ENCODE measurements at places on chromosomes 12 and 14. TPM values are rescaled to one million over a fixed set of nuclear protein-coding genes. Genes with fewer than 3 reads are reported as not detected.

The ZNF891 gene
- 0.49 TPM for total RNA-seq

The SALL2 gene
- total RNA-seq = 0.48 TPM

DNA sequence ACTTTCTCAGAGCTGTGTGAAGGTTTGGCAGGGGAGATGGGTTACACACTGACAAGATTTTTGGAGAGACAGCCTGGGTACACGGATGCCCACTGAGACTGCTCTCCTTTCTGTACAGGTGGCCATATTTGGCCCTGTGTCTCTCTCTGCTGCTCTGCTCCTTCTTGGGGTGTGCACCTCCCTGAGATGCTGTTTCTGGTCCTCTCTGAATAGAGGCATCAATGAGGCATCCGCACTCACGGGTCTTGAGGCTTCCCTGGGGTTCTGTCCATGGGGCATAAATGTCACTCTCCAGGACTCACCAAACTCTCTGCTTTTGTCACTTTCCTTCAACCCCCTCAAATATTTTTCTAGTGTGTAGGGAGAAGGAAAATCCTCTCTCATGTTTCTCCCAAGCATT, 77.5 kb downstream of the TTC8 start:
- no peak for DNase-seq

DNA sequence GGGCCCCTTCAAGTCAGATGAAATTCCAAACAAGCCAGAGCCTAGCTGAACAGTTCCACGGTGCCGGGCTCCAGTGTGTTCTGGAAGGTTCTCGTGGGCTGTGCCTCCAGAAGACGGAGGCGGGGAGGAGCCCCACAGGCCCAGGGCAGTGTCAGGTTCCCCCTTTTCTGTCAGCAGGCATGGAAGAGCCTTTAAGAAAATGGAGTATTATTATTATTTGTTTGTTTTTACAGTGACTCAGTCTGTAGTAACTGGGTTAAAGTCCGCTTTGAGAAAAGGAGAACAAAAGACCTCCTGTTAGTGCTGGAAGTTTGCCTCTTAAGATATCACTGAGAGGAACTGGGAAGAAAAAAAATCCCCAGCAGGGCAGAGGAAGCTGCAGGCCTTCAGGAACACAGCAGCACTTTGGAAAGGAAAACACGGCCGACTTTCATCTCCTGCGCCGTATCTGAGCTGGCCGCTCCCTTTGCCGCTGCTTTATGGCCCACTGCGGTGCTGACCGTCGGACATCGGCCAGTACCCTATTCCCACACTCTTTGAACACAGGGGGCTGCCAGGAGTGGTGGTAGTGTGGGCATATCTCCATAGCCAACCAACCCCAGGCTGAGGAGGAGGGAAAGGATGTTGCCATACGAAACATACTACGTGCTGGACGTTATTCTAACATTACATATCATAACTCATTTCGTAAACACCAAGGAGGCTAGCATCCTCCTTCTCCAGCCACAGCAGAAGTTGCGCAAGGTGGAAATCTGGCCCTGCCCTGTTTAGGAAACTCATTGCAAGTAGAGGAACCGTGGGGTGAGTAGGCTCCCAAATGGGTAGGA, 194.0 kb downstream of the ZFP36L1 start:
- peak; percentile 93 for DNase-seq

The GPX2 gene
- total RNA-seq = not detected

GRCh38 chr14:61225344-61225743, 55.8 kb downstream of the TMEM30B start:
- DNase-seq = no peak

The TAS2R46 gene
- total RNA-seq = not detected

DNA sequence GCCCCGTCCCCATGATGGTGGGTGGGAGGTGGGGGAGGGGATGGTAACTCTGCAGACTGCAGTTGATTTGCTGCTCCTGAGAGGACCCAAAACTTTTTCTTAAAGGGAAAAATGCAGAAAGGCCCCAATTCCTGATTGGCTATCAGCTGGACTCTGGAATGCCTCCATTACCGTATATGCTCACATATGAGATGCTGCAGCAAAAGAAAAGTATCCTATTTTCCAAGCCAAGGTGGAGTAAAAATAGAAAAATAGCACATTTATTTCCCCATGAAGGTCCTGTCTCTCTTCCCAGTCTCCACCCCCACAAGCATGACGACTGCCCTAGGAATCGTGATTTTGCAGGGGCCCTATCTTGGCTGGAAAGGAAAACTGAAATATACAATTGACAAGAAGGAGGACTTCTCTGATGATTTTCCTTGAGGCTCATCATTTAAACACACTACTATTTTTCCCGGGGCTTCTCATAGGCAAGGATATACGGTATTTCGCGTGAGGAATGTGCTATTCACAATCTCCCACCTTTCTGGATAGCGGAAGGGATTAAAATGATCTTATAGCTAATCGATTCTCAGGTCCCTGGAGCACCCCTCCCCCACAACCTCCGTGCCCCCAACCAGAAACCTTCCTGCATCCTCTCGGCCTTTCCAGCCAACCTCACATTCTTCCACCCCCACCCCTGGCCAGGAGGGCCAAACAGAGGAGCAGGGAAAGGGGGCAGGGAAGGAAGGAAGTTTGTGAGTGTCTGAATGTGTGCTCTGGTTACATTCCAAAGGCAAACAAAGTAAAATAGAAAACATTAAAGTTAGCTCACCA, 138.9 kb upstream of the CCND2 start:
- no peak for DNase-seq

GRCh38 chr12:113048716-113049127, 7.8 kb upstream of the DTX1 start:
- DNase-seq = peak; percentile 57

The DPY19L2 gene
- 5.4 TPM for total RNA-seq

The GPD1 gene
- total RNA-seq = 0.39 TPM

DNA sequence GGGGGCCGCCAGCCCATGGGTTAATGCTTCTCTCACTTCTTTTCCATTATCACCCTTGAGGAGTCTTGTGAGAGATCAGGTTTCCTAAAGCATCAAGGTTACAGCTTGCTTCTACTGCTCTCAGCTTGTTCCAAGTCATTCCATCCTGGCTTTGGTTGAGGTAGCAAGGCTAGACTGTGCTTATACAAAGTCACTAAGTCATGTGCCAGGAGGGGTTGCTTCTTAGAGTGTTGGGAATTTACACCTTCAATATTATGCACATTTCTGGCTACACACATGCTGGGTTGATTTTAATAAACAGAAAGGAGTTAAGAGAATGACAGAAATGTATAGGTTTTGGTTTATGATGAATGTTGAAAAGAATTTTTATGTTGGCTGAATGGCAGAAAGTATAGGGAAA, 21.8 kb downstream of the IFT43 start:
- DNase-seq = no peak

DNA sequence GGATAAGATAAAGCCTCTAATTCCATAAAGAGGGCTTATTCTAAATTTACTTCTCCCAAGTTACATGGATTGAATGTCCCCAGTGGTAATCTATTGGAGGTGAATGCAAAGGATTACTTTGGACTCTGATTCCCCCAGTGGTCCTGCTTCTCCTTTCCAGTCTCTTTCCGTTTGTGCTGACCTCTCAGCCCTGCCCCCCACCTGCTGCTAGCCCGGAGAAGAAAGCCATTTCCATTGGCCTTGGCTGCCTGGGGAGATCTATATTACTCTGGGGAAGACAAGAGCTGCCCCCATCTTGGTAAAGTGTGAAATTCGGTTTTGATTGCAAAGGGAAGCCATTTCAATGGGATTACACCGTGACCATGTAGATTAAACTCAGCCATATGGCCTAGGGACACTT, 13.3 kb downstream of the ASCL1 start:
- no peak for DNase-seq

- DNase-seq = peak; percentile 64
Observed at GRCh38 chr12:13101821-13102375, 1.6 kb downstream of the GSG1 start.

DNA sequence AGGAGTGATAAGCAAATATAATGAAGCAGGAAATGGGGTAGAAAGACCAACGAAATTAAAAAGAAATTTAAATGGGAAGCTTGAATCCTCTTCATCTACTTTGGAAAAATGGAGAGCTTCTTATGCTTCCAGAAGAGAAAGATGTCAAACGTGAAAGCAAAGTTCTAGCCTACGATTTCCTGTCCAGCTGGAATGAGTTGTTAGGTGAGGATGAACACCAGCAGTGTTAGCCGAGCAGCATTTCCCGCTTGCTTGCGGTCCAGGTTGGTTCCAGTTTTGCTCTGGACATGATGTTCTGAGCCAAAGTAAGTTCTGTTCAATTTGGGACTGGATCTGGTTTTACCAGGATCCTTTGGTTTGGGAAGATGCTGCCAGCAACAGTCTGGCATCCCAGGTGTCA, 78.9 kb downstream of the DACT1 start:
- DNase-seq = peak; percentile 50

GRCh38 chr14:99928963-99929362, 135.8 kb downstream of the EML1 start:
- no peak for DNase-seq

DNA sequence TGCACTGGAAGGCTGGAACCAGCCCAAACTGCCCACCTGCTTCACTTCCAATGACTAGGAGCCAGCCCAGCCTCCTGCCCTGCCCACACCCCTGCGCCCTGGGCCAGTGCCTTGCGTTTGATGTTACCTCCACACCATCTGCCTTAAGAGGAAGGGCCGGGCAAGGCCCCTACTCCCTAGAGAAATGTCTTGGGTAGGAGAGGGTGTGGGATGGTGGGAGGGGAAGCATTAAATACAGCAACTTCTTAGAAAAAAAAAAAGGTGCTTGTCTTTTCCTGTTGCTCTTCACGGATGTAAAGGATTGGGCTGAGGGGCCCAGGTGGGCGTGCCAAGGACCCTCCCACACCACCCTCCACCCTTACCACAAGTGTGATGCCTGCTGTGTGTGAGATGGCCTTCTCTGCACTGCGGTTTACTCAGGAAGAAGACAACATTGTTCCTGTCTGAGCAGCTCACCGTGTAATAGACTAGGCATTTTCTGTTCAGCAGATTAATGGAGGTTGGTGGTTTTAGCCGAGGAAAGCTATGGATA, 99.9 kb downstream of the NINJ2 start:
- DNase-seq = peak; percentile 39

The GALNT8 gene
- not detected for total RNA-seq

GRCh38 chr12:37543131-37543965, 773.2 kb upstream of the ALG10B start:
- DNase-seq = no peak

The BCL2L14 gene
- not detected for total RNA-seq

The CMAS gene
- 26.0 TPM for total RNA-seq

- peak; percentile 2 for DNase-seq
Observed at GRCh38 chr12:19428246-19428645, 11.0 kb upstream of the AEBP2 start.

- no peak for DNase-seq
Observed at GRCh38 chr12:10901427-10901826, 7.9 kb downstream of the TAS2R13 start.

DNA sequence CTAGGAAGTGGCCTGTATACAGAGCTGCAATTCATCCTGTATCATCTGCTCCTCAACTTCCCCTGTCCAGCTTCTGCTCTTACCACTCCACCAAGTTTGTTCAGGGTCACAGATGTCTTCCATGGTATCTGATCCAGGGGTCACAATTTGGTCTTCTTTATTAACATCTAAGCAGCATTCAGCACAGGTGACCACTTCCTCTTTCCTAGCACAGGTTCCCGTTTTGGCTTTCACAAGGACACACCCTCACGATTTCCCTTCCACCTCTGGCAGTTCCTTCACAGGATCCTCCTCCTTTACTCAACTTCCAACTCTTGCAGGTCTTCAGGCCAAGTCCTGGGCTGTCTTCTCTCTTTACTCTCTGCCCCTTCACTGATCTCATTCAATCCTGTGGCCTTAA, 93.6 kb downstream of the TTC7B start:
- DNase-seq = no peak

DNA sequence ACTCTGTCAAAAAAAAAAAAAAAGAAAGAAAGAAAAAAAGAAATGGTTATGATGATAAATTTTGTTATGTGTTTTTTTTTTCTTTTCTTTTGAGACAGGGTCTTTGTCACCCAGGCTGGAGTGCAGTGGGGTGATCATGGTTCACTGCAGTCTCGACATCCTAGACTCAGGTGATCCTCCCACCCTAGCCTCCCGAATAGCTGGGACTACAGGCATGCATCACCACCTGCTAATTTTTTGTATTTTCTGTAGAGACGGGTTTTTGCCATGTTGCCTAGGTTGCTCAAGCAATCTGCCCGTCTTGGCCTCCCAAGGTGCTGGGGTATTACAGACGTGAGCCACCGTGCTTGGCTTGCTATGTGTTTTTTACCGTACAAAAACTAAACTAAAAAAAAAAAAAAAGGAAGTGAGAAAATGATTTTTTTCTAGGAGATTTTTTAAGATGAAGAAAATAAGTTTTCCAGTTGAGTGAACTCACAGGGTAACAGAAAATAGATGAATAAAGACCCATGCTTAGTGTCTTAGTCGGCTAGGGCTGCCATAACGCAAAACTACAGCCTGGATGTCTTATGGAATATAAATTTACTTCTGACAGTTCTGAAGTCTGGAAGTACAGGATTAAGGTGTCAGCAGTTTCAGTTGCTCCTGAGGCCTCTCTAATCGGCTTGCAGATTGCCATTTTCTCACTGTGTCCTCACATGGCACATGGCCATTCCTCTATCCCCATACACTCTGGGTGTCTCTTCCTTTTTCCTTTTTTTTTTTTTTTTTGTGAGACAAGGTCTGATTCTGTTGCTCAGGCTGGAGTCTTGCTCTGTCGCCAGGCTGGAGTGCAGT, 13.2 kb upstream of the APOF start:
- DNase-seq = no peak

The LGMN gene
- 40.3 TPM for total RNA-seq

- DNase-seq = no peak
Observed at GRCh38 chr12:124143726-124144125, 151.2 kb upstream of the RFLNA start.

- DNase-seq = peak; percentile 54
Observed at GRCh38 chr12:107903341-107904061, 129.0 kb downstream of the ASCL4 start.

The DPPA3 gene
- total RNA-seq = not detected

- peak; percentile 67 for DNase-seq
Observed at GRCh38 chr12:104180374-104180773, 35.2 kb upstream of the TXNRD1 start.

The DBX2 gene
- total RNA-seq = not detected

DNA sequence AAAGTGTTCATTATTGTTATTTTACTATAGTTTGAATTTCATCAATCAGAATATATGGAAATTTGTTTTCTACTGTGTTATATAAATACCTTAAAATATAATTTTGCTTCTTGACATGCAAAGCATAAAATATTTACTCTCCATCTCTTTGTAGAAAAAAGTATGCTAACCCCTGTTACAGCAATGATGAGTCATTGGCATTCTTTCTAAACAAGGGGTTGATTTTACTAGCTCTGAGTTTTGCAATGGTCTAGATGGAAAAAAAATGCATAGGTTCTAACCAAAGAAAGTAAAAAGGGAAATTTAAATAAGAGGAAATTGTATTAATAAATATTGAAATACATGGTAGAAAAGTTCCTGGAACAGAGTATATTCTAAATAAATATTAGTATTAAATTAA, 990.2 kb upstream of the ATXN7L3B start:
- DNase-seq = no peak

GRCh38 chr12:103278329-103278728, 217.4 kb downstream of the C12orf42 start:
- no peak for DNase-seq

The HOXC6 gene
- 0.84 TPM for total RNA-seq

The IAPP gene
- not detected for total RNA-seq

The ACOT6 gene
- total RNA-seq = not detected

The KCNMB4 gene
- total RNA-seq = under 0.01 TPM

- DNase-seq = peak; percentile 54
Observed at GRCh38 chr12:64392221-64392620, 1.7 kb upstream of the C12orf56 start.

- peak; percentile 27 for DNase-seq
Observed at GRCh38 chr12:85865890-85866289, 8.2 kb upstream of the NTS start.

The FICD gene
- total RNA-seq = 3.6 TPM

- no peak for DNase-seq
Observed at GRCh38 chr14:99747582-99748330, 45.5 kb upstream of the EML1 start.
